Esophagus squamous epithelium (tissue), 5 donors: ENCODE measurements at places on chromosomes 5 and 9.

GRCh38 chr5:138224712-138225111, 11.6 kb upstream of the CDC23 start:
- DNase-seq, result no peak

- no peak for DNase-seq
Measured at GRCh38 chr5:135445306-135445985, 1.7 kb downstream of the DCANP1 start.

DNA sequence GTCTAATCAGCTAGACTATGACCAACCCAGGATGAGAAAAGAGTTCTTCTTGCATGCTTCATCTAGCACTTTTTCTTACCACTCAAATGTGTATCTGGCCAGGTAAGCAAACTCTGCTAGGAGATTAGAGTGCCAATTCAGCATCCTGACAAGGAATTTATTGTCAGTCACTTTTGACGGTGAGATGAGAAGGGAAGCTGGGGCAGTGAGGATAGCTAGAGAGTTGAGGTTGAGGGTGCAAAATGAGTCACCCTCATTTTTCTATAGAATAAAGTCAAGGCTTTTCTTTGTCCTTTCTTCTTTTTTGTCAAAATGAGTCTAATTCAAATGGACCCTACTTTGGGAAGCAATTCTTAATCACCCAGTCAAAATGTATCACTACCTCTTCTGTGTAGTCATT, 74.6 kb upstream of the PLPP1 start:
- no peak for DNase-seq

DNA sequence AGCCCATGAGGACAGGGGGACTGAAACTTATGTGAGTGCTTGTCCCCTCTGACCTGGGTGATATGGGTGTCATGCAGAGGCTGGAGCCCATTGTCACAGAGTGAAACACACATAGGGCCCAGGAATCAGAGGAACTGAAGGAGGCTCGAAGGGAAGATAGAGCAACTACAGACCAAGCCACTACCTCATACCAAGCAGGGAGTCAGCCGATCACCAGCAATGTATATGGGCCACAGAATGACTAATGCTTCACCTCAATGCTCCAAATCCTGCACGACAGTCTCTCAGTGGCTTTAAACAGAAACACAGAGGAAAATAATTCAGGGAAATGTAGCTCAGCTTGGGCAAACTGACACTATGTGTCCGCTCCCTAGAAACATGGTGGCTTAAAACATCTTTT, 8.9 kb upstream of the FBXW11 start:
- DNase-seq, result no peak

DNA sequence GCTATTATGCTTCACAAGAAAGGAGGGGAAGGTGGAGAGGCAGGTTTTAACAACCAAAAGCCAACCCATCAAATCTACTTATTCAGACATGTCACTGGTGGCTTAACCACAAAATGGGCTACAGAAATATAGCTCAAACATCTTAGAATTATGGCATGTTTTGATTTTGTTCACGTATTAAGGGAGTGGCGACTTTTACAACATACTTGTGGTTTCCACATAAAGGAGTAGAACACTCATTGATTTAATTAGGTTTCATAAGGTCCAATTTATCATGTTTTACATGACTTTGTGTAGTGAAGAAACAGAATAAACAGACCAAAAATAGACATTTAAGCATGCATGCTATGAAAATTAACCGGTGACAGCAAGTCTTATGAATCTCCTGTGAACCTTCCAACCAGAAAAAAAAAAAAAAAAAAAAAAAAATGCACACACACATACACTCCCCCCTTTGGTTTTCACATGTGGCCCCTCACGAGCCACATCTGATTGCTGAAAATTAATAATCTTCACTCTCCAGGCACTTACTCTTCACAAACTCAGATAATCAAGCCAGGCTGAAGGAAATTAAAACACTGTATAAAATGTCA, 5.4 kb downstream of the ZNF608 start:
- no peak for DNase-seq

DNA sequence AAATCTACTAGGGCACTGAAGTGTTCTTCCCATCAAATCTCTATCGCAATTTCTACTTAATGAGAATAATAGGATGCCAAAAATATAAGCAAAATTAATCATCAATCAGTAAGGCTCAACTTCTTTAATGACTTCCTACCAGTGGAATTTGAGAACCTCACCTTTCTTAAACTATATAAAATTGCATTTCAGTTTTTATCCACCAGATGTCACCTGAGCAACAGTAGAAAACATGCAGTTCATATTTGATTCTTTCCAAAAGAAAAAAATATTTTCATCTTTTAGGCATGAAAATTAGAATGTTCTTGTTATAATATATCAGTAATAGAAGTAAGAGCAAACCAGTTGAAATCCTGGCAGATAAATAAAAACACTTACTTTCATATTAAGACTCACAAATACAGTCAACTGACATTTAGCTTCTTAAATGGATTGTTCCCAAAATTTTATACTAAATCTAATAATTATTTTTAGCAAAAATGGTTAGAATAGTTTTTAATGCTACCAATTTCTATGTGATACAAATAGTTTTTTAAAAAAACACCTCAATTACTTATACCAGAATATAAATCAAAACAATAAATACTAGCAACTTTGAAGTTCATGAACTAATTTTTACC, 13.4 kb upstream of the CCDC112 start:
- DNase-seq, result no peak

DNA sequence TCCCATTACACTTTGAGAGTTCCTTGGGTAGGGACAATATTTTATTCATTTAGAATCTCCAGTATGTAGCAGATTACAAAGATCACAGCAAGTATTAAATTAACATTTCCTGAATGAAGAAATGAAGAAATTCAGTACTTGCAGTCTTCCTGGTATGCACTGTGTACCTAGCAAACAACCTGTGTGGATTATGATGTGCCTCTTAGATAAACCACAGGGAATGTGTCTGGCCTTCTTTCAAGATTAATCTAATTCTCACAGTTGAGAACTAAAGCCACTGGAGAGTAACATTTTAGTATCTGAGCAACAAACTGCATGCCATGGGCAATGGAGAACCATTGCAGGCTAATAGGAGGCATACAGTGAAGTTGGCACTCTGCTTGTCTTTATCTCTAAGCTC, 199.4 kb downstream of the AP3B1 start:
- DNase-seq, result no peak

- no peak for DNase-seq
Measured at GRCh38 chr5:102958481-102959011, 161.4 kb downstream of the GIN1 start.

DNA sequence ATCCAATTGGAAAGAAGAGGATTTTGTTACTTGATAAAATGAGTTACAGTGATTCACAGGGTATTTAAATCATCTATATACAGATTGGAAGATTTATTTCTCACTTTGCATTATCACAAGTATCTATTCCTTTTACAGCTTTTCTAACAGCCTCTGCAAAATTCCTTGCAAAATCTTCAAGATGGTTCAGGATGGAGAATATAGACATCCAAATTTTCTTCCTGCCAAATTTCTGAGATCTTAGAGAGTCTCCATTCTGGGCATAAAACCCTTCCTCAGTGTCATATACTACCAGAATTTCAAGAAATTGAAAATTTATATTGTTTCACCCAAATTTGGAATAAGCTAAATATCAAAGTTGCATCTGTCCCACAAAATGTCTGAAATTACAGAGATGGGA, 259.1 kb upstream of the FAM174A start:
- no peak for DNase-seq

GRCh38 chr5:142192286-142193113, 83.9 kb downstream of the NDFIP1 start:
- DNase-seq, result no peak

DNA sequence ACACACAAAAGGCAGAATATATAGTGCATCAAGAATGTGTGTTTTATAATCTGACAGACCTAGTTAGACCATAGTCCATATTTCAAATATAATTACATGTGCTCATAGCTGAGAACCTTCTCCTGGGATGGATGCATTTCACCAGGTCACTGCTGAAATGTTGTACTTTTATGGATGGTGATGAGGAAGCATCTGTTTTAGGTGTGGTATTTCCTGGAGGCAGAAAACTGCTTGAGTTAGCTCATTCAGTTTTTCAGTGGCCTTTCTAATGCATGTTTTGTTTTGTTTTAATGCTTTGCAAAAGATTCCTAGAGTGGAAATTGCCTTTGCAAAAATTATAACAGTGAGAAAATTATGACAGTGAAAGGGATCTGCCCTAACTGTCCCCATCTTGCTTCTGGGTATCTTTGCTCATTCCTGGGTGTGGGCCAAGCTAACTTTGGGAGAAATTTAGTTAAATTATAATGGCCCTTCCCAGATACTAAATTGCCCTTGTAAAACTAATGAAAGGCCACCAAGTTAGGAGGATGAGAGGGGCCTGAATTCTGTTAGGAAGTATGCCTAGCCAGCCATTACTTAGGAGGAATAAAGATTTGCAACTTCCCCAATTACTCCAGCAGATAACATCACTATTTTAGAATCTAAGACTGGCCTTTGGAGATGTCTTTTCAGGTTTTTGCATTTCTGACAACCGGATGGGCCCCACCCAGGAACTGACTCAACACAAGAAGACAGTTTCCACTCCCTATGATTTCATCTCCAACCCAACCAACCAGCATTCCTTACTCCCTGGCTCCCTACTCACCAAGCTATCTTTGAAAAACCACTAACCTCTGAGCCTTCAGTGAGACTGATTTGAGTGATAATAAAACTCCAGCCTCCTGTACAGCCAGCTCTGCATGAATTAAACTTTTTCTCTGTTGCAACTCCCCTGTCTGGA, 7.0 kb upstream of the IL12B start:
- DNase-seq, result no peak

DNA sequence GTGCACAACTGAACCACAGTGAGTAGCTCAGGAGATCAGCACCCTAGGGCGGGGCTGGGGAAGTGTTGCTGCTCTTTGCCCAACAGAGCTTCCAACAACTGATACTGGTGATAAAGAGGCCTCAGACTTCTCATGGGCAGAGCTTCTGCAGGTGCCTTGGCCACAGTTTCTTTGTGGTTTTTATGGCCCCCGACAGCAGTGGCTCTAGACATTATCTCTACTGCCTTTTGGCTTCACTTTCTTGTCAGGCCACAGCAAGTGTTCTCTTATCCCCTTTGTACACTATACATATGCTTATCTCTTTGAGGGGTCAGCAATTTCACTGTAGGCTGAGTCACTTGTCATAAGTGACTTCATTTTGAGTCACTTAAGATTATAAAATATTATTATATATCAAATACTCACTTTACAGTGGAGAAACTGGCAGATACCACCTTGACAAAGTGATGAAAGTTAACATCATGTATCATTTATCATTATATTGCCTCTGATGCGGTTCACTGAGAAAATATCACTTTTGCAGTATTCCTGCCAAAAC, 90.9 kb upstream of the COX7C start:
- DNase-seq, result no peak

- DNase-seq, result no peak
Measured at GRCh38 chr5:149636861-149637246, 55.6 kb downstream of the ARHGEF37 start.

GRCh38 chr9:19683715-19684114, 105.1 kb downstream of the SLC24A2 start:
- DNase-seq, result no peak

DNA sequence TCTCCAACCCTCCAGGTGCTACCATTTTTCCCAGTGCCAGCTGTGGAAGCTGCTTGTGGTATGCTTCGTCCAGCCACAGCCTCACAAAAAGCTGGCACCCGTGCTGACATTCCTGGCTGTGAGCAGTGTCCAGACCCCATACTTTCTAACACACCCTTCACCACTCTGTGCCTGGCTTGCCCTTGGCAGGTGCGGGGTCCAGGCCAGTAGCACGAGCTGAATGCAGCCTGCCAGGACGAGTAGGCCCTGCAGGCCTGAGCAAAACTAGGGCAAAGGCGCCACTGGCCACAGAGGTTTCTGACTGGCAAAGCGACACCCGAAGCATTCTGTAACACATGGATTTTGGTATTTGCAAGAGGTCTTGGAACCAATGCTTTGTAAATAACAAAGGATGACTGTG, 26.0 kb upstream of the GHR start:
- DNase-seq, result no peak

GRCh38 chr5:36253575-36253974, 11.8 kb upstream of the NADK2 start:
- no peak for DNase-seq

- no peak for DNase-seq
Measured at GRCh38 chr5:175734501-175734900, 76.6 kb downstream of the HRH2 start.

GRCh38 chr5:109196823-109197160, 213.0 kb downstream of the PJA2 start:
- no peak for DNase-seq

DNA sequence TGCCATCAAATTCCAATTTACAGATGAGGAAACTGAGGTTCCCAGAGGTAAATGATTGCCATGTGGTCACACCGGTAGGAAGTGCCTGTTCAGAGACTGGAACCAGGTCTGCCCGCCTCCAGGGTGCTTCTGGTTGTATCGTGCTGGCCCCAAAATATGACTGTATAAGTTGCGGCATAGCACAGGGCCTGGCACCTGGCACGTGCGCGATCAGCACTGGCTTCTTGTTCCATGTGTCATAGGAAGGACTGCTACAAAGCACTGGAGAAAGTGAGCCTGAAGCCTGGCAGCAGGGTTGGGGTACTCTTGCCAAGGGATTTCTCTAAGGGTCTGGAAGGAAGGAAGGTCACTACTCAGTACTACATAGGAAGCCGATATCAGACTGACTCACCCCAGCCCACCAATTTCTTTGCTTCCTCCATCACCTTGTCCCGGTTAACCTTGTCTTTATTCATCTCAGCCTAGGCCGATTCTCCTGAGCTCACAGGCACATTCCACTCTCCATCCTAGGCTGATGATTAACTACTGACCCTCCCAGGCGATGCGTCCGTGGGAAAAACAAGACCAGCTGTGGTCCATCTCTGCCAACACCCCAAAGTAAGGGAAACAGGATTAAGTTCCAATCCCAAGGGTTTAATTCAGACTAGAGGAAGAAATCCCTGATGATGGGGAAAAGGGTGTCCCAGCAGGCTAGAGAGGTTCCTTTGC, 1.8 kb downstream of the HRH2 start:
- DNase-seq, result no peak

- no peak for DNase-seq
Measured at GRCh38 chr5:163846512-163846911, 341.1 kb downstream of the MAT2B start.

GRCh38 chr9:108439947-108440346, 415.8 kb downstream of the ACTL7B start:
- DNase-seq, result no peak

- DNase-seq, result no peak
Measured at GRCh38 chr5:107736638-107737037, 65.9 kb upstream of the EFNA5 start.

GRCh38 chr9:95217936-95218335, 99.6 kb downstream of the FANCC start:
- no peak for DNase-seq

- DNase-seq, result no peak
Measured at GRCh38 chr9:101027236-101027635, 1.3 kb upstream of the PLPPR1 start.
